Activated CD4-positive, alpha-beta T cell treated with anti-CD3 and anti-CD28 coated beads for 24 hours (primary cell): ENCODE measurements at places on chromosomes 12 and 14.

DNA sequence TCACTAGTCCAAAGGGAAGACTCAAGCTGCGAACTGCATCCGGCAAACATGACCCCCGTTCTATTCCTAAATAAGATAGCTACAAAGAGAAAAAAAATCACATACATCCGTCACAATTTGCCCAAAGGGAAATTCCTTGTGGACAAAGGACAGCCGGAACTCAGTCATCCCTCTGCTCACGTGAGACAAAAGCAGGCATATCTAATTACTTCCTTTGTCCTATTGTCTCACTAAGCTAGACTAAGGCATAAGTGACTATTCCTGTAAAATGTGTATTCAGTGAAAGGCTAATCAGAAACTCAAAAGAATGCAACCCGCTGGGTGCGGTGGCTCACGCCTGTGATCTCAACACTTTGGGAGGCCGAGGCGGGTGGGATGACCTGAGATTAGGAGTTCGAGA, 27.2 kb upstream of the NINJ2 start:
- no peak for DNase-seq

GRCh38 chr12:131026754-131027153, 73.0 kb downstream of the ADGRD1 start:
- DNase-seq: no peak

GRCh38 chr12:111057701-111058425, 137.5 kb upstream of the MYL2 start:
- DNase-seq: no peak

DNA sequence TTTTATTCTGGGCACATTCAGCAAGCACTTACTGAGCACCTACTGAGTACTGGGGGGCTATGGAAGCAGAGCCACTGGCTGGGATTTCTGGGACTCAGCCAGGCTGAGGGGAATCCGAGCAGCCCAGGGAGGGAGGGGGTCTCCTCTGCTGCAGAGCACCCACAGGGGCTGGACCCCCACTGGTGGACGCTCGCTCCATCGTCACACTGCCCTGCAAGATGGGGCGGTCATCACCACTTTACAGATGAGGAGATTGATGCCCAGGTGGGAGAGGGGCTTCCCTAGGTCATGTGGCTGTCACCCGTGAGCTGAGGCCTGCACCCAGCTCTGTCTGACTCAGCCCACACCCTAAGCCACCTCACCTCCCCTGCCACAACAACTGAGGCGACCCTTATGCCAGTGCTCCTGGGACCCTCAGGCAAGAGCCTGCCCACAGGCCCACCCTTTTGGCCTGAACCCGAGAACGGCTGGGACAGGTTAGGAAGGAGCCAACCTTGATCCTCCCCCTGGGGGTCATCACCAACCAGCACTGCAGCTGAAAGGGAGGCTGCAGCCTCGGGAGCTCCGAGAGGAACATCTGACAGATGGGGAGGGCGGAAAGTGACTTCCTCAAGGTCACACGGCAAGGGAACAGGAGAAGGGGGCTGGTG, 74.4 kb downstream of the SERPINA3 start:
- DNase-seq: no peak

GRCh38 chr12:97404093-97404492, 58.5 kb upstream of the RMST start:
- no peak for DNase-seq

DNA sequence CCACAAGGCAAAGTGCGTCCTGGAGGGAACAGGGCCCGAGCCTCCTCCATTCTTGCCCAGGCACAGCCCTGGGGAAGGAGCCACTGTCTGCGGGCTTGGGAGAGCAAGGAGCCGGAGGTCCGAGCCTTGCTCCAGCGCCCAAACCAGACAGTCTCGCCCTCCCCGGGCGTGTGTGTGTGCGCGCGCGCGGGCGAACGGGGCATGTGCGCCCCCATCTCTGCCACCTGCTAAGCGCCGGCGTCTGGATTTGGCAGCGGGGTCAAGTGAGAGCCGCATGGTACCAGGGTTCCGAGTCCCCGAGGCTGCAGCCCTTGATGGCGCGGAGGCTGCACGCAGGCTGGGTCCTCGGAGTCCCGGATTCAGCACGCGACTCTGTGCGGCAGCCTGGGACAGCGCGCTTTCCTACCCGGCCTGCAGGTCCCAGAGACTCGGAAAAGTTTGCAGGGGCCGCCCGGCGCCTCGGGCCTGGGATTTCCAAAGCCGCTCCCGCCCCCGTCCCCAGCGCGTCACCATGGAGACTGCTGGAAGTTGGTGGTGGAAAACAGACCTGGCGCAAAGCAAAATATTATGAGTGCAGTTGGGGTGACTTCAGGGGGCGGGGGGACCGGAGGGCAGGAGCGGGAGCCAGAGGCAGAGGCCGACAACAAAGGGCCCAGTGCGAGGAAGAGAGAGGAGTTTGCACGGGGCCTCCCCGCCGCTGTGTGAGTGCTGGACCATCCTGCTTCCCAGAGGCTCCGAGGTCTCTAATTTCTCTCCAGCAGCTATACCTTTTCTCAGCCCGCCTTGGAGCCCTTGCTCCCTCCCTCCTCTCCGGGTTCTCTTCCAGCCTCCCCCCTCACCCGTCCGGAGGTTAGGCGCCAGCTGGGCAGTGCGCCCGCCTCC, 4.2 kb downstream of the RFX4 start:
- DNase-seq: no peak

DNA sequence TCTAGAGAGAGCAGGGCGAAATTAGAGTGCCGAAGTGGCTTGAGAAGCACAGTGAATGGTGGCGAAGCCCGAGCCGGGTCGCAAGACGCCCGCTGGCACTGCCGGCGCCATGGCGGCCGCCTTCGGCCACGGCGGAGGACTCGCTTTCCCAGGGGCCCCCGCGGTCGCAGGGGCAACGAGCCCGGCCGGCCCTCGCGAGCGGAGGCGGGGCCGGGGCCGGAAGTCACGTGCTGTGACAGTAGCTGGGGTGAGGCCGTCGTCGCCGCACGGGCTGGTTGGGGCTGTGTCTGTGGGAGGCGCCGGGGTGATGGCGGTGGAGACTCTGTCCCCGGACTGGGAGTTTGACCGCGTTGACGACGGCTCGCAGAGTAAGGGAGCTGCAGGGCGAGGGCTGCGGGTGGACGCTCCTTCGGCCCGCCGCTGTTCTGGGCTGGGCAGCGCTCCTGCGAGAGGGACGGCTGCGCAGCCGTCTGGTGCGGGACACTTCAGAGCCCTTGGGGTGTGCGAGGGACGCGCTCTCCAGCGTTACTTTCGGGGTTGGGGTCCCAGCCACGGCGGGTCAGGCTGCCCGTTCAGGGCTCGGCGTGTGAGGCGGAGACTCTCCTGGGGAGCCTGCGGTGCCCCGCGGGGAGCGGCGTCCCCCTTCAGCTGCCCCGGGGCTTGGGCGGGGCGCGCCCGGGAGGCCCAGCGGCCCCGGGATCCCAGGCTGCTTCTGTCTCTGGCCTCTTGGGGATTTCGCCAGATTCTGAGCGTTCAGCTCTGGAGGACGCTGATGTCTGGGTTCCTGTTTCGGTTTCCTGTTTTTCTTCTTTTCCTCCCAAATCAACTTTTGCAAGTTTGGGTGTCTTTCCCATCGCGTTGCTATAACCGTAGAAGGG, at the start of gene WASHC4:
Gene WASHC4 (plus strand): TSS at position 238 of the 878 bp plus-strand sequence. CDS start 70 bp downstream, at position 308.
- DNase-seq: peak; percentile 86

DNA sequence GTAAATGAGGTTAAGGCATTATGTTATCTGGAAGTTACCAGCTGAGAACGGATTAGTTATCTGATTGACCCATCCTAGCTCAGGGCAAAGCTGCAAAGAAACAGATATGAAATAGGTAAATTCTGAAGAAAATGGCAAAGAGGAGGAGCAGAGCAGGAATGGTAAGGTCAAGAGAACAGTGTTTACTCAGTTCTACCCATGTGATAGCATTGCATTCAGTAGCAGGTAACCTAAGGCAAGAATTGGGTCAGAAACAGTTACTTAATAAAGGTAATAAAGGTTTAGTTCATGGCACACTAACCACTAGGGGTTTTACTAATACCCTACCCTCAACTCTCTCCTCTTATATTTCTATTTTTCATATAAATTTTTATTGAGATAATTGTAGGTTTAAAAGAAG, 224.8 kb downstream of the ASCL1 start:
- DNase-seq: no peak

DNA sequence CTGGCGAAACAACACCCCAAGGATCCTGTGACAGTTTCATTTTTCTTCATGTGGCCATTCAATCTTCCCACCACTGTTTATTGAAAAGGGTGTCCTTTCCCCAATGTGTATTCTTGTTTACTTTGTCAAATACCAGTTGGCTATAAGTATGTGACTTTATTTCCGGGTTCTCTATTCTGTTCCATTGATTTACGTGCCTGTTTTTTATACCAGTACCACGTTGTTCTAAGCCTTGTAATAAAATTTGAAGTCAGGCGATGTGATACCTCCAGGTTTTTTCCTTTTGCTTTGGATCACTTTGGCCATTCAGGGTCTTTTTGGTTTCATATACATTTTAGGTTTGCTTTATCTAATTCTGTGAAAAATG, 9.1 kb upstream of the MGAT4C start:
- DNase-seq: no peak
